ENCODE measurements at places on chromosomes 12 and 14. TPM values are rescaled to one million over a fixed set of nuclear protein-coding genes. Genes with fewer than 3 reads are reported as not detected.

DNA sequence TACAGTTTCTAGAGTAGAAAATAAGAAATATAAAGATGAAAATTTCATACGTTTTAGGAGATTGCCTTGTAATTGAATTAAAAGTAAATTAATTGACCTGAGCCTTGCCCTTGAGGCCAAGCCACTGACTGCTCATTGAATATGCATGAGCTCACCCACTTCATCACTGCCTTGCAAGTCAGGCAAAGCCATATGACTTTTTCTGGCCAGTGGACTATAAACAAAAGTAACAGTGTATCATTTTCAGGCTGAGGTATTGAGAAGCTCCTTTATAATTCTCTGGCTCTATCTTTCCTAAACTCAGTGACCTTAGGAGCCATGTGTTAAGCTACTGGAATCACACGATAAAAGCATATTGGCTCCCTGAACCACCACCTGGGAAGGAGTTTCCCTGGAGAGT lies 369.3 kb downstream of the NUAK1 start:
- DNase-seq = no peak

DDX54 gene
- 32.4 TPM for total RNA-seq

- DNase-seq = no peak
Observed at GRCh38 chr12:65755596-65755978, 68.7 kb upstream of the HMGA2 start.

- no peak for DNase-seq
Observed at GRCh38 chr12:1046727-1047126, 55.7 kb downstream of the ERC1 start.

DNA sequence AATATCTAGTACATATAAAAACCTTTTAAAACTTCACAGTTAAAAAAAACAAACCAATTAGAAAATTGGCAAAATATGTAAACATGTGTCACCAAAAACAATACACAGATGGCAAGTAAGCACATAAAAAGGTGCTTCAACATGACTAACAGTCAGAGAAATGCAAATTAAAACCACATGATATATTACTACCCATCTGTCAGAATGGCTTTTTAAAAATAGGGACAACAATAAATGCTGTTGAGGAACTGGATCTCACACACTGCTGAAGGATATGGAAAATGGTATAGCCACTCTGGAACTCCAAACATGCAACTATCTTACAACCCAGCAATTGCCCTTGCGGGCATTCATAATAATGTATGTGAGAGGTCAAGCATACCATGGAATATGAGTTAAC lies 1153.6 kb downstream of the FLRT2 start:
- no peak for DNase-seq

DNA sequence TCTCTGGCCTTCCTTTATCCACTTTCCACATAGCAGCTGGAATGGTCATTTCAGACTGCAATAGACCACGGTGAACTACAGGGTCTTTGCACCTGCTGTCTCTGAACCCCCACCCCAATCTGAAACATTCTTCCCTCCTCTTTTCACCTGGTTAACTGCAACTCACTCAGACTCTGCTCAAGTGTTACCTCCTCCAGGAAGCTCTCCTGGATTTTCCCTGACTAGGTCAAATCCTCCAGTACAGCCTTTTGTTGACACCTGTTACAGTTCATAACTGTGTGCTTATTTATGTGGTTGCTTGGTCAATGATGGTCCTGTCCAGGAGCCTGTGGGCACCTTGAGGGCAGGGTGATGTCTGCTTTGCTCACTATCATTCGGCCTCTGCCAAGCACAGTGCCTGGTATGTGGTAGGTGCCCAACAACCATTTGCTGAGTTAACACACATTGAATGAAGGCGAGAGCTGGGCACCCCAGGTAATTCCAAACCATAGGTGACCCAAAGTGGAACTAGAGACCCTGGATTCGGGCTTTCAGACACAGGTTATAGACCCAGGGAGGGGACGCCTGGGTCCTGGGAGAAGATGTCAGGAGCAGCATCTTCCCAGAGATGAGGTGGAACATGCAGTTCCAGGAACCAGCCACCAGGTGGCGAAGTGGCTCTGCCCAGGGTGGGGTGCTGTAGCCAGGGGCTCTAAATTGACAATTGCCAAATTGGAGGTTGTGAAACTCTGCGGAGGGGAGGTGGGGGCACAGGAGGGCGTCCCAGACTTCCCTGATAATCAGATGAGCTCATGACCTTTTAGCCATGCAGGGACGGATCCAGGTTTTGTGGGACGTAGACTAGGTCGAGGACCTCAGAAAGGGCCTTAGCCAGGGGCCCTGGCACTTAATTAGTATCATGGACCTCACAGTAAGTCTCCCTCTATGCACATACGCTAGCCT lies 28.1 kb downstream of the TRPV4 start:
- DNase-seq = peak; percentile 60

GRCh38 chr14:76926521-76927251 lies 100.5 kb downstream of the LRRC74A start:
- peak; percentile 73 for DNase-seq

- DNase-seq = no peak
Observed at GRCh38 chr14:98937712-98938505, 334.1 kb downstream of the BCL11B start.

- DNase-seq = no peak
Observed at GRCh38 chr12:124687174-124687902, 119.9 kb upstream of the NCOR2 start.

GLIPR1L2 gene
- total RNA-seq = 0.92 TPM

DNA sequence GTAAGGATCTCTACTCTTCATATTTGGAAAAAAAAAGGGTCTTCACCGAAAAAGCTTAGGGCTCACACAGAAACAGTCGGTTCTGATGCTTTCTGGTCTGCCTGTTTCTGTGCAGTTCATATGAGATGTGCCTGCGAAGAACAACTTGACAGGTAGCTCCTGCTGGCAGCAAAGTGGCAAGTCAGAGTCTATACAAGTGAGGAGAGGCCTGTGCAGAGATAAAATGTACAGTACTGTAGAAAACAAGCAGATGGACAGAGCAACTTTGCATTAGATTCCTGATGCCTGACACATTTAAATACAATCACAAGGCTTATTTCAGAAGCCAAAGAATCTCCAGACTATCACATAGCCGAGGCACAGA lies 936.0 kb downstream of the DIO2 start:
- DNase-seq = no peak

GRCh38 chr12:107228076-107228475 lies 134.7 kb upstream of the CRY1 start:
- no peak for DNase-seq

DNA sequence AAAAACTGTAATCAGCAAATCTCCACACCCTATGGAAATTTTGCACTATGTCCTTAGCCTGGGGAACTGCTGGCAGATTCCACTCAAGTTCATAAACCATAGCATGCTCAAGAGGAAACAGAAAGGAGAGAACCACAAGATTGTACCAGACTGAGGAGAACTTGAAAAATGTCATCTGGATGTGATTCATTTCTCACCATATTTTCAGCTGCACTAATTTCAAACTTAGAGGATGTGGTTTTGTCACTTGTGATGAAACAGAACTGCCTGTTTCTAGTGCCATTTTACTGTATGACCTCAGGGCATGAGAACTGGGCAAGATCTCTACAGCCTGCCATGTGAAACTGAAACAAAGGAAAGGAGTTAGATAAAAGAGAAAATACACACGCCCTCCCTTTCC lies 1493.1 kb upstream of the FLRT2 start:
- no peak for DNase-seq

PLEKHD1 gene
- 0.15 TPM for total RNA-seq

PLBD1 gene
- 30.9 TPM for total RNA-seq

LBHD2 gene
- total RNA-seq = not detected

DNA sequence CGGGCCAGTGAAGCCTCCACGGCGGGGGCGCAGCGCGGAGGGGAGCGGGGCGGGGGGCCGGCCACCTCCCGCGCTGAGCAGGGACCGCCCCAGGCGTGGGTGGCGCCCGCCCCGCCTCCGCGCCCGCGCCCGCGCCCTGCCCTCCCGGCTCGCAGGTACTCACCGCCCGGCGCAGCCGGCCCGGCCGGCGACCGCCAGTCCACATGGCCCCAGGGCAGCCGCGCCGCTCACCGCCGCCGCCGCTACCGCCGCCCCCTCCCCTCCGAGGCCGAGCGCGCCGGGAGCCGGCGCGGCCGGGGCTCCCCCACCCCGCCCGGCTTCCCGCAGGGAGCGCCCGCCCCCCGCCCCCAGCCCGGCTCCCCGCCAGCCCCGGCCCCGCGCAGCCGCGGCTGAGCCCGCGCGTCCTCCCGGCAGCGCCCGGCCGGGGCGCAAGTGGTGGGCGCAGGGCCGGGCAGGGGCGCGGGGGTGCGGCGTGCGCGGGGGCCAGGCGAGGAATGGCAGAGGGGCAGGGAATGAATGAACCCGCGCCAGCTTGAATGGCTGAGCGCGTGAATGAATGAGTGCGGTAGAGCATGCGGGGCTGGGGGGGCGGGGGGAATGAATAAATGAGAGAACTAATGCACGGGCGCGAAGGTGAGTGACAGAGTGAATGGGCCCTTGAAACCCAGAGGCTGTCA lies at the start of gene BEGAIN:
Gene BEGAIN (minus strand): TSS at position 332 of the 677 bp plus-strand sequence. CDS start 127 bp downstream, at position 205.
- peak; percentile 19 for DNase-seq

KRT78 gene
- not detected for total RNA-seq

- no peak for DNase-seq
Observed at GRCh38 chr14:97718886-97719442, 921.8 kb downstream of the VRK1 start.

DNA sequence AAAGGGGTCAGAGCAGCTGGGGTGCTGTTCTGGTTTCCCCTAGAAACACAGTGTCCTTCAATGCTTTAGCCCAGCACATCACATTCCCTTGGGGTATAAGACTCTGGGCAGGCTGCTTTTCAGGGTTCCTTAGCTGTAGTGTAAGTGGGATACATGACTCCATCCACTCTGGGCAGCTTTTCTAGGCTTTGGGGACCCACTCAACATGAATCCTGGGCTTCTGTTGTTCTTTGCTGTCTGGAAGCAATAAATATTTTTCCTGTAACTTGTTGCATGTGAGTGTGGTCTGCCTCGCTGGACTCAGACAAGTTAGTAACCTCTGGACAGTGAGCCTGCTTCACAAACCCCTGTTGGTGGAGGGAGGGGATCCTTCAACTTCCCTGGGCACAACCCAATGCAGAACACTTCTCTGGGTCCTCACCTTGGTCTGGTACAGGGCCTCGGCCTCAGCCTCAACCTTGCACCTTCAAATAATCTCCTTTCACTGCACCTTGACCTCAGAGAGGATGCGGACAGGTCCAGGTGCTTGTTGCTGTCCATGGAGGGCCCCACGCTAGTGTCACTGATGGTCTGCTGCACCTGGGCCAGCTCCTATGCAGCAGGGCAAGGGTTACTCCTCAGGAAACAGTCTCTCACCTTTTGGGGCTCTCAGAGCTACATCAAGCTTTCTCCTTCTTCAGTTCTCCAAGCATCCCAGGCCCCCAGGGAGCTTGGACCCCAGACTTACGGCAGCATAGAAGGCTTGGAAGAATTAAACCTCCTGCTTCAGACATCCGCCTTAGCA lies 13.5 kb upstream of the KRT73 start:
- no peak for DNase-seq

Data from left cardiac atrium (tissue), 4 donors.